ENCODE measurements at places on chromosomes 16 and 17.
A peak's percentile ranks its signal among the peaks of the same experiment; 100 is the strongest.

DNA sequence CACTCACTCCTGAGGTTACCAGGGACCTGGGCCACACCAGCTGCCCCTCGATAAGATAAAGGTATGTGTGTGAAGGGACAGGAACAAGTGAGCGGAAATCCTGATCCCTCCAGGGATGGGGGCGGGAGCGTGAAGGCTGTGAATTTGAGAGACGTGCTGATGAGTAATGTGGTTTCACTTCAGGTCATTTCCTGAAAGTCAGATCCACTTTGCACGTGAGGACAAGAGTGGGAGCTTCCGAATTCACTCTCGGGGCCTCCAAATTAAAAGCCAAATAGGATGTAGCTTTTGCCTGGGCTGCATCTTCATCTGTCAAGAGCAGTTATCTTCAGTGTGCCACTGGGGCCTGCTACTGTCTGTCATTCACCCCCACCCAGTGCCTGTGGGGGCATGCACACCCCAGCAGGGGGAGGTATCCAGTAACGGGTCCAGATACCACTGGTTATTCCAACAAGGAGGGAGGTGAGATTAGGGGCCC is 87.4 kb upstream of the LHX1 start:
- peak; percentile 71 for DNase-seq

GRCh38 chr17:75685499-75685898 is 18.4 kb downstream of the SAP30BP start:
- DNase-seq, result no peak

DNA sequence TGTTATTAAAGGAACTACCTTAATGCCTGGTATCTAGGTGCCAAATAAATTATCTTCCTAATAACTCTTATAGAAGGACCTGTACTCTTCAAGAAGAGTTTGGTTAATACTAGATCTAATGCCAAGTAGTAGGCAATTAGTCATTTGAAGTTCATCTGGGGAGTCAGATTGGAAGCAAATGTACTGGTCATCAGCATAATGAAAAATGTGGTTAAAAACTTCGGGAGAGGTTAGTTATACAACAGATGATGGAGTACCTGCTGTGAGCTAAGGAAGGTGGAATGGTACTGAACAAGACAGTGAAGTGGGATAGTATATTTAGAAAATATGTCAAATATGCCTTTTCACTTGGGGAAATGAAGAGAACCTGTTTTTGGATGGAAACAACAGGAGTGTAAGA is 49.2 kb downstream of the TNRC6A start:
- DNase-seq, result no peak

DNA sequence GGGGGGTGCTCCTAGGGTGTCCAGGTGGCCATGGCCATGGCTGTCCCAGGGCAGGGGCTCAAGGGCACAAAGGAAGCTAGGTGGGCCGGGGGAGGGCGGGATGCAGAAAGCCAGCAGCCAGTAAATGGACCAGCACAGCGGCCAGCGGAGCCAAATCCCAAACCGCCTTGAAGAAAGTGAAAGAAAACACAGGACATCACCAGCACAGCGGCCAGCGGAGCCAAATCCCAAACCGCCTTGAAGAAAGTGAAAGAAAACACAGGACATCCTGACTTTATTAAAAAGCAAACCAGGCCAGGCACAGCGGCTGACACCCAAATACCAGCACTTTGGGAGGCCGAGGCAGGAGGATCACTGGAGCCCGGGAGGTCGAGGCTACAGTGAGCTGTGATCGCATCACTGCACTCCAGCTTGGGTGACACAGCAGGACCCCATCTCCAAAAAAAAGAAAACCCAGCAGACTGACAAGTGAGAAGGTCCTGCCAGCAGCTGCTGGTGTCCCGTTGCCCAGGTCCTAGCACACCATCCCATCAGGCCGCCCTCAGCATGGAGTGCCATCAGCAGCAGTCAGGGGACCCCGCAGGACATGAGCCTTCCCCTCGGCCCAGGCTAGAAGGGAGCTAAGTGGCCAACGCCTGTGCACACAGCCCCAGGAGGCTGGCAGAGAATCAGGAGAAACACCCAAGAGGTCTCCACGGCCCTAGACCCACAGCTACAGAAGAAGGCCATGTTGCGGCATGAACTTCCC is 17.0 kb downstream of the SLC38A10 start:
- DNase-seq, result no peak
